Skeletal muscle tissue (tissue), 5 donors: ENCODE measurements at places on chromosomes 2 and 18. TPM values are rescaled to one million over a fixed set of nuclear protein-coding genes. Genes with fewer than 3 reads are reported as not detected.

Gene AGAP1
- total RNA-seq = 18.3 TPM

Gene C2orf92
- total RNA-seq = 4.7 TPM

Gene FNDC4
- 5.2 TPM for total RNA-seq

Gene ABCB11
- total RNA-seq = not detected

Gene CEBPZOS
- 13.0 TPM for total RNA-seq

Gene TMEM17
- 1.0 TPM for total RNA-seq

Gene CNGA3
- total RNA-seq = 0.52 TPM

Gene FAM228A
- total RNA-seq = 0.52 TPM
